Stimulated activated CD8-positive, alpha-beta memory T cell treated with anti-CD3 and anti-CD28 coated beads, Interleukin-7, amount 100 ng/mL, for 48 hours (primary cell): ENCODE measurements at places on chromosomes 12 and 14.

DNA sequence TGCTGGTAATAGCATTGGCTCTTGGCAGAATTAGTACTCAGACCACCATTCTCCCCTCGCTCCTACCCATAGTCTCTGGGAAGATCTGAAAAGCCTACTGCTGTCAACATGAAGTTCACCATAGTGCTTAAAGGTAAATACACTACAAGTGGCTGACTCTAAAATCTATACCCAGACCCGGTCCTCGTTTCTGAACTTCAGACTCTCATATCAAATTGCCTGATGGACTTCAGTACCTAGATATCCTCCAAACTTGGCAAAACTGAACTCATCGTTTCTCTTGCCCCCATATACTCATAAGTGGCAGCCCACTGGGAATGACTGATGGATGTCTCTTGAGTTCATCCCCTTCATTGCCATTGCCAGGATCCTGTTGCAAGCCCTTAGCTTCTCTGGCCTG lies 67.3 kb downstream of the VCPKMT start:
- DNase-seq: no peak

GRCh38 chr14:65461730-65462129 lies 49.2 kb downstream of the FUT8 start:
- no peak for DNase-seq

DNA sequence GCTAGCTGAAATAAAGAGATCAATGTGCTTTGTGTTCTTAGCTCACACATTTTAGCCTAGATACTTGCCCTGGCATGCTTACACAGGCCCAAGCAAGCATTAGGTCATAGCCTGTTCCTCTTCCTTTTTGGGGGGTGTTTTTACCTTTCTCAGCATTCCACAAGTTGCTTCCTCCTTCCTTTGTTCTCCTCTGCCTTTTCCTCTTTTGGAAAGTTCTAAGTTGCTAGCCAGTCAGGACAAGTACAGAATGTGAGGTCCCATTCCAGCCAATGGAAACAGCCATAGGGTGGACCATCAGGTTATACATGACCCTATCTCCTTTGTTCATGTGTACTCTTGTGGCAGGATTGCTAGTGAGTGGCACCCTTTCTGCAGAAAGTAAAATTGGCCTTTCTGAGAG lies 154.9 kb downstream of the RASSF9 start:
- no peak for DNase-seq

- DNase-seq: no peak
Measured at GRCh38 chr12:110921262-110921661, 883 bp upstream of the MYL2 start.

- DNase-seq: no peak
Measured at GRCh38 chr14:47207617-47208016, 467.8 kb downstream of the MDGA2 start.

GRCh38 chr12:106080791-106081170 lies 58.0 kb downstream of the NUAK1 start:
- DNase-seq: no peak

DNA sequence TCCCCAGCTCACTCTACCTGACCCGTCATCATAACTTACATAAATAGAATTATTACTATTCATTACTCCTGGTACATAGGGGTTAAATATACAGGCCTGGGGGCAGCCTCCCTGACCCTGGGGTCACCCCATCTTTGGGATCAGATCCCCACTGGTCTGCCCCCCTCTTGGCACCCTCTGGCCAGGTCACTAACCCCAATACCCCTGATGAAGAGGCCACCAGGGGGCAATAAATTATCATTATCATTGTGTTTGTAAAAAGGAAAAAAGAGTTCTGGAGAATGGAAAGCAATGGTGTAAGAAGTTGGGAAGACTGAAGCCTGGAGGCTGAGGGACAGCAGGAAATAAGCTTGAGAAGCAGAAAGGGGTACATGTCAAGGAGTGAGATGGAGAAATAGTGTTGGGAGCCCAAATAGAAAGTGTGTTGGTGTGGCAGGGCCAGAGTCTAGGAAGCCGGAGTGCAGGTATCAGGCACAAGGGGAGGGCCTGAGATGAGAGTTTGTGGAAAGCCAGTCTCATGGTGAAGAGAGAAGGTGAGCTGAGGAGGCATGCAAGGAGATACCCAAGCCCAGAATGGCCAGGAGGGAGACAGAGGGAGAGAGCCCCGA lies 6.1 kb upstream of the AAAS start:
- DNase-seq: no peak

DNA sequence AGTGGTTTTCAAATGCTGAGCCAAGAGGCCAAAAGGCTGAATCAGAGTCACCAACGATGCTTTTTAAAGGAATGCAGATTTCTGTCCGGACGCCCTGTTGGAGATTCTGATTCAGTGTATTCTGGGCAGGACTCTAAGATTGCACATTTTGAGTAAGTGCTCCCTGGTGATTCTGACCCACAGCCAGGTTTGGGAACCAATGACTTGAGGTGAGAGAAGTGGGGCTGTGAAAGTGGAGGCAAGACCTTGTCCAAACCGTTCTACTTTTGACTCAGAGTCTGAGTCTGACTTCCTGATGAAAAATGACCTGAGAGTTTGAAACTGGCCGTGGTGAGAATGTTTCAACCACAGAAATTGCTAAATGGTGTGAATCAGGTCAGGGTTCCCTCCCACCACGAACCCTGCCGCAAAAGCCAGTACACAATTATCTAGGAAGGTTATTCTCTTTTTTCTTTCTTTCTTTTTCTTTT lies 90.2 kb downstream of the NTN4 start:
- peak; percentile 1 for DNase-seq
